Panc1 (cell line): ENCODE measurements at places on chromosomes 3 and 15.

GRCh38 chr3:49841126-49841696, 15.2 kb downstream of the TRAIP start:
- peak; percentile 24 for DNase-seq

DNA sequence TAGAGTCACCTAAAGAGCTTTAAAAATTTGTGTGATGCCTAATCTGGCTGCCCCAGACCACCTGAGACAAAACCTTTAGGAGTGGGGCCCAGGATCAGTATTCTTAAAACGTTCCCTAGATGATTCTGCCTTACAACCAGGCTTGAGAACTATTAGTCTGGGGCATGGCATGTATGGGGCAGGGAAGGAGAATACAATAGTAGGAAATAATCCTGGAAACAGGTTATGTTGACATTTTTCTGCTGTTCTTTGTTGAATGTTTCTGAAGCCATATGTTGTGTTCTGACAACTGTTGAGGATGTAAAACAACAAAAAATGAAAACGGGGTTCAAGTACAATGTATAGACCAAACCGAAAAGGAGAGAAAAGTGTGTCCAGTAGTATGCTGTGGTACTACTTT, 2.9 kb downstream of the GTF2E1 start:
- DNase-seq = no peak

DNA sequence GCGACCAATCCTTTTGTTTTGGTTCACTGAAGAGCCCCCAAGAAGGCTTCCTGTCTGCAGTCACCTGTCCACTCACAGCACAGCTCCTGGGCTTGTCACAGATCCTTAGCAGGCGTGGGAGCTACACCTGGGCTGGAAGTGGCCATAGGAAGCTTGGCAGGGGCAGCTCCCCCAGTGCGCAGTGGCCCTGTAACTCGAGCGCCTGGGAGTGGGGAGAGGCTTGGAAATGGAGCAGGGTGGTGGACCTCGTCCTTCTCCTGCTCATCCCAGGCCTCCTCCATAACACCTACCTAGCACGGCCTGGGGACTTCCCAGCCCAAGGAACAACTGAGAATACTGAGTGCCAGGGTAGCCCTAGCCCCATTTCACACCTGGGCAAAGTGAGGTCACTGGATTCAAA, 19.3 kb upstream of the TGM5 start:
- no peak for DNase-seq

- DNase-seq = no peak
These were observed 45.4 kb downstream of the ZNF589 start for GRCh38 chr3:48286308-48286707.

DNA sequence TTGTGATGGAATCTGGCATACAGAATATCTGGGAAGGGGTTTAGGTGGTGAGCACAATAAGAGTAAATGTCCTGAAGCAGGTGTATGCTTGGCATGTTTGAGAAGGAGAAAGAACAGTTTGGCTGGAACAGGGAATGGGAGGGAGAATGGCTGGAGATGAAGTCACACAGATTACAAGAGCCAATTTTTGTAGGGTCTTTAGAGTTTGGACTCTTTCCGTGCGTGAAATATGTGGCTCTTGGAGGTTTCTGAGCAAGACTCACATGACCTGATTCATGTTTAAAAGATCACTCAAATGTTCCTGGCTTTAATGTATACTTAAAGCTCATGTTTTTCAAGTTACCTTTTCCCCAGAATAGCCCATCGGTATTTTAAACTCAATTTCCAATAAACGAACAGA, 32.8 kb downstream of the SPRED1 start:
- DNase-seq = no peak

DNA sequence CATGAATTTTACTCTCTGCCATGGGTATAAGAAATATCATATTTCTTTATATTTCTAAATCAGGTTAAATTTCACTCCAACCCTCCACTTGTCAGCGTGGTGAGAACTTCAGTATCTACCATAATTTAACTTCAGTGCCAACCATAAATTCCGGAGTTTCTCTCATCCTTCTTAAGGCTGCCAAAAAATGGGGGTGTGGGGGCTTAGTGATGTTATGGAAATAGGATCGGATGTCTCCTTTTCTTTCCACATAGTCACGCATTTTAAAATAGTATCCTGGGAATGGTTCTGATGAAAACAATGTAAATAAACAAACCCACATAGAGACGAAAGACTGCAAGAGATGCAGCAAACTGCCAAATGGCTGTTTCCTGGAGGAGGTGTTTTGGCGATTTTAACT, 12.9 kb upstream of the FAM3D start:
- no peak for DNase-seq

- DNase-seq = no peak
These were observed 160.1 kb upstream of the PDZRN3 start for GRCh38 chr3:73784686-73785392.

GRCh38 chr15:50698101-50698500, 11.5 kb upstream of the TRPM7 start:
- DNase-seq = no peak

GRCh38 chr3:108835101-108835500, 12.5 kb downstream of the TRAT1 start:
- DNase-seq = no peak

- DNase-seq = no peak
These were observed 2.8 kb downstream of the LRRN1 start for GRCh38 chr3:3802046-3802445.
